Cerebellum (tissue), 4 donors: ENCODE measurements at places on chromosomes 3 and 15. TPM values are rescaled to one million over a fixed set of nuclear protein-coding genes. Genes with fewer than 3 reads are reported as not detected.

DNA sequence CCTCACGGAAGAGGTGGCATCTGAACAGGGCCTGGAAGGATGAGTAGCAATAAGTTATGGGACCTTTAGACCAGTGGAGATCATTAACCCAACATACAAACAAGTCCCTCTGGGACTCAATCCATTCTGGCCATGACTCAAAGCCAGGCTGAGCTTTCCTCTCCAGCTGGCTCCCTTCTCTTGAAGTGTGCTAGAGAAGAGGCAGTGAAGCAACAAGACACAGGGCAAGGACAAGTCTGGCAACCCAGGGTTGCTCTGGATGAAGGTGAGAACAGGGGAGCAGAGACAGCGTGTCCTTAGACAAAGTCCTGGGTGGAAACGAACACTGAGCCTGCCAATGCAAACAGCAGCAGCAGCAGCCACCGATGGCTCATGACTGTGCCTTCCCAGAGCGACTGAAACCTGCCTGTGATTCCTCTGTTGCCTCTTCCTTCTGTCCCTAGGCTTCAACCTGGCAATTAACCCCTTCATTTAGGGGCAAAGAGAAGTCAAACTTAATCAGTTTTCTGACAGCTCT lies 86.8 kb downstream of the BDH1 start:
- DNase-seq, result no peak

- no peak for DNase-seq
Observed at GRCh38 chr15:51642696-51643095, 20.1 kb upstream of the DMXL2 start.

DNA sequence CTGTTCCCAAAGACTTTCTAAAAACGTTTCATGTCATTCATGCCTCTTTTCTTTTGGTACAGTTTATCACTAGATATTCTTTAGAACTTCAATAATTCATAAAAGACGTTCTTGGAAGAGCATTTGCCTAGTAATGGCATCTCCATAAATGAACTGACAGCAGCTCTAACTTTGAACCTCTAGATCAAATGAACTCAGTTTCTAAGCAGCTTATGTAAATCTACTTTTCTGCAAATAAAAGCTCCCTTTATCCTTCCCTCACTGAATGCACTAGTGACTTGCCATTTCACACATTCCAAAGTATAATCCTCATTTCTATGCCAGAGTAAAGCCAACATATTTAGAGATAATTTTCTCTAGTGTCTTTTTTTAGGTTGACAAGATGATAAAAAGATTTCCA lies 85.2 kb downstream of the ZMAT3 start:
- DNase-seq, result no peak

FES gene
- total RNA-seq, result 10.2 TPM

MESP1 gene
- 2.1 TPM for total RNA-seq

C3orf85 gene
- total RNA-seq, result not detected
